RPMI7951 (cell line): ENCODE measurements at places on chromosomes 2 and 18. TPM values are rescaled to one million over a fixed set of nuclear protein-coding genes. Genes with fewer than 3 reads are reported as not detected.

The STPG4 gene
- total RNA-seq = not detected in 2 replicates

The SGO2 gene
- total RNA-seq = 47.7 and 54.7 TPM in 2 replicates

The MYL1 gene
- not detected in 2 replicates for total RNA-seq

The GPR75 gene
- total RNA-seq = 1.1 and 1.4 TPM in 2 replicates

The RIT2 gene
- total RNA-seq = not detected in 2 replicates

The SIX2 gene
- total RNA-seq = 0.78 and 1.4 TPM in 2 replicates

- DNase-seq = no peak
These were observed 809.5 kb upstream of the PIK3C3 start for GRCh38 chr18:41145516-41145915.

- no peak for DNase-seq
These were observed 662.9 kb downstream of the IRS1 start for GRCh38 chr2:226136739-226137138.

GRCh38 chr18:46099463-46099862, 1.4 kb upstream of the ATP5F1A start:
- DNase-seq = no peak

GRCh38 chr2:139217641-139218040, 437.5 kb upstream of the NXPH2 start:
- no peak for DNase-seq

DNA sequence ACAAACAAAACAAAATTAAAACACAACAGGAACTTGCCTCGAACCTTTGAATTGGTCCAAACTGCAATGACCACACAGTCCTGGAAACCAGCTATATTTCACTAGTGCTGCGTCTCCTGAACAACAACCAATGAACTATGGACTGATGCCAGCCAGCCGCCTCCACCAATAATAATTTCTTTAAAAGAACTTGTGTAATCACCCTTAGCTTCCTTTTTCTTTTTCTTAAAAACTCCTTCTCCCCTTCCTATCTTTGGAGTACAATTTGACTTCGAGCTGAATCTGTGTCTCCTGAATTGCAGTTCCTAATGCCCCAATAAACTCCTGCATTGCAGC, 1.6 kb upstream of the CXXC1 start:
- DNase-seq = no peak

GRCh38 chr2:26754972-26755670, 9.0 kb upstream of the SLC35F6 start:
- no peak for DNase-seq

DNA sequence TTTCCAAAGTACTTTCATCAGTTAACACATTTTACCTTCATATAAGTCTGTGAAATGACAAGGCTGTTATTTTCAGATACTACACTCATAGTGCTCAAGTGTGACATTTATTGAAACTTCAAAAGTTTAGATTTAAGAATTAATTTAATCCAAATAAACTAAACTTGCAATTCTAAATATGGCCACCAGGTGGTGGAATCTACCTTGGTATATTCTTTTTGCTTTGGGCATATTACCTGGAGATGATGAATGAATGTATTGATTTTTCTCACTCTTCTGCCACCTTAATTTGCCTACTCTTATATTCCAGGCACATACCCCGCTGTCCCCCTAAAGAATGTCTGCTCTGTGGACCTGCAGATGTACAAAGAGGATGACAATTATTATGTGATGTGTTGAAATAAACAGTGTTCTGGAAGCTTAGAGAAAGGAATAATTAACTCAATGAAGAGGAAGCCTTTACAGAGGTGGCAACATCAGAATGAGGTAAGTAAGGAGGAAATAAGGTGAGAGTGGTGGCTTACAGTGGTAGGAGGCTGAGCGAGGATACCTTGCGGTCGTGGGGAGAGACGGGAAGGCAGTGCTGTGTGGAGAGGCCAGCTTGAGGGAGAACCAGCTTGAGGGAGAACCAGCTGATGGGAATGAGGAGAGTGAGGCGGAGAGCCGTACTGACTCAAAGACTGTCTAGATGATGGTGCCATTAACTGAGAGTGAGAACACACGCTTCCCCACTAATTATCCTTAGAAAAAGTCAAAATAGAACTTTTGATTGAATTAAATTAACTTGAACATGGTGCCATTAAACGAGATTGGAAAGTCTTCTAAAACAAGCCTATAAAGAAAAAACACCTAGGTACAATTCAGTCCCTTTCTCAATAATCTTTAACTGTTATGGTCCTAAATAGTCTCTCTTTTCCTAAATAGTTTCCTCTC, 179.5 kb downstream of the CELF4 start:
- DNase-seq = peak; percentile 21

DNA sequence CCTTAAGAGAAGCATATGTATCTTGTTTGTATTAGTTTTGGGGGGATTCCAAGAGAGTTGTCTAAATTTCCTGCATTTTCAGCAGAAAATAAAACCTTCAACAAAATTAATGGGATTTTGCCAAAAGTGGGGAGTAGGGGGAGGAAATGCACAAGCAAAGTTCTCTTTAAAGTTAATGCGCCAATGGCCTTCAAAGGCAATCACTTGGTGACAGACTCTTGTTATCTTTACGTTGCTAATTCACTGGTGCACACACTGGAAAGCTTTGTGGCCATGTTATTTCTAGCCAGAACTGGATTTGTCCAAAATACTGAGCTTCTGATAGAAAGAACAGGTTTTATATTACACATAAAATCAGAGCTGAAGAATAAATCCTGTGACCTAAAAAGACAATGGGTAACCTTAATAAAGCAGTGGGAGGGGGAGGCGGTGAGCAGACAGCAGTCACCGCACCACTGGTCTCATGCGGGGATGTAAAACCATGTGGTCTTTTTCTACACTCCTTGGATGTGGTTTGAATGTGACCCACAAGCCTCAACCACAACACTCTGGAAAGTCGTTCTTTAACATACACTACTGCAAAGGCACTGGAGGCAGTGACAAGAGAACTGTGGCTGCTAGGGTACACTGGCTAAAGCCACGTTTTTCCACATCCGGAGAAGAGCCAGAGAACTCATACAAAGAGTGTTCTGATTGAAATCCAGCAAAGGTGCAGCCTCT, 176.9 kb upstream of the SMAD7 start:
- no peak for DNase-seq

DNA sequence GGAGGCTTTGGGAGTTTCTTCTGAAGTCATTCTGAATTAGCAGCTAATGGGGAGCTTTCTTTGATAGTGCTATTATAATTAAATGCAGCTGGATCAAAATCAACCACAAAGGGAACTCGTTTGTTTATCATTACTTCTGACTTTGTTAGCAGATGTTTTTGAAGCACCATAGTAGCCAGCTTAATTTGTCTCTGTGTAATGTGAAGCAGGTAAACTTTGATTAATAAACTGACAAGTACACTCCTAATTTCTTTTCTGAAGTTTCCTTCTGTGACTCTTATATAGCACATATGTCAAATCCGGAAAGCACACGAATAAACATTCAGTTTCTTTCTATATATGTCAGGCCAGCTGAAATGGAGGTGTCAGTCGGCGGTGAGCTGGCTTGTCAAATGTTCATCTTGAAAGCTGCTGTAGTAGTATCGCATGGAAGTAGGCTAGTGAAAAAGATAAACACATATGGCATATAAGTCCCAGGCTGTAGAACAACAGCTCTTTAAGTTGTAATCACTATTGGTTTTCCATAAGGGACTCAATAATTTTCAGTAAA, 451.9 kb upstream of the ZEB2 start:
- peak; percentile 10 for DNase-seq

- no peak for DNase-seq
These were observed 766.3 kb downstream of the SLC4A3 start for GRCh38 chr2:220393711-220394110.

DNA sequence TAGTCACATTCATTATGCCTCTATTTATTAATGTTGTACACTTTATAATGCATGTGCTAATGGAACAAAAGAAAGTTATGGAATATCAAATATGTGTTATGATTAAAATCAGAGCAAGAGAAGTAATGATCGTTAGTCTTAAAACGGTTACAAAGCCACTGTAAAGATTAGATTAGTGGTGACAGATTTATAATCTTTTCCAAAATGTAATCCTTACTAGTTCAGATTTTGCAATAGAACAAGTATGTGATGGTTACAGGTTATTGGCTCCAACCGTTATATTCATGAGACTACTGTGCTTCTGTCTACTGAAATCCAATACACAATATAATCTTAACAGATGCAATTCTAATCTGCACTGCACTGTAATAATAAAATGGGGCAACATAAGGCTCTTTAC, 180.6 kb downstream of the ZNF521 start:
- no peak for DNase-seq

- no peak for DNase-seq
These were observed 25.8 kb downstream of the XDH start for GRCh38 chr2:31388736-31389135.

DNA sequence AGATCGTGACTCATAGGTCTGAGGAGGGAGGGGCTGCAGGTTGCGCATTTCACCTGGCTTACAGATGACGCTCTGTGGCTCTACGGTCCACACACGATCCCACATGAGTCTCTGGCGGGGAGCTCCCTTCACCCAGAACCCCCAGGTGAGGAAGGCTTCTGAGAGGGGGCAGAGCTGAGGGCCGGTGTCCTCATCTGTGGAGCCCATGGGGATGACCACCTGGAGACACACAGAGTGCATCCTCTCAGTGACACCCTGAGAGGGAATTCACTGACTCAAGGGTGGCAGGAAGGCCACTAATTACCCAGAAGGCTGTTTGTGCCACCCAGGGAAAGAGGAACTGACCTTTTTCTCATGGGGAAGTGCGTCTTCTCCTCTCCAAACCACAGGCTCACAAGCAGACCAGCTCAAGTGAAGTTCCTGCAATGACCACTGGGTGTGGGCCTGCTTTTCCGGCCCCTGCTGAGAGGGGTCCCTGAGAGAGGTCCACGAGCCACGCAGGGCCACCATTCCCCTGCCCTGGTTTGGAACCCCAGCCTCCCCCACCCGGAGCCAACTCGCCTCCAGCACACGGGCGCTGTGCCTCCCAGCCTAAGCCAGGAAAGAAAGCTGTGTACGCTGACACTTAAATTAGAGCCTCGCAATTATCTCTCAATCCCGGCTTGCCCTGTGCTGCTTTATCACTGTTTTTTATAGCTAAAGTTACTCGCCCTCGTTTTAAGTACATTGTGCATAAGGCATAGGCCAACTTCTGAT, 114.1 kb downstream of the BCL11A start:
- no peak for DNase-seq

GRCh38 chr2:154233231-154233630, 361.5 kb downstream of the GALNT13 start:
- DNase-seq = no peak

- DNase-seq = peak; percentile 44
These were observed 49.5 kb upstream of the MRPL33 start for GRCh38 chr2:27721884-27722485.

DNA sequence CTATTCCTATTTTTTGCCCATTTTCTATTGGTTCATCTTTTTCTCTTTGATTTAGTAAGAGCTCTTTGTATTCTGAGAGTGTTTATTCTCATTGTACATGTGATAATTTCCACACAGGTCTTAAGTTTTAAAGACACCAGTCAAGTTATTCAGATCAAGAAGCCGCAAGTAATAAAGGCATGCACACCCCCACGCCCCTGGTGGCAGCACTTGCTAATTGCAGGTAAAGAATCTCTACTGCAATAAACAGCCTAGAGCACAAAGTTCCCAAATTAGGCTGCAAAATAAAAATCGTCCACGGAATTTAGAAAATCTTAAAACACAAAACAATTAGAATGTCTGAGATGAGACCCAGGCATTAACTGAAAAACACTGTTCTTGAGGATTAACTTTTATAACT, 45.2 kb downstream of the ST3GAL5 start:
- DNase-seq = peak; percentile 30
